Stimulated activated CD8-positive, alpha-beta memory T cell treated with anti-CD3 and anti-CD28 coated beads, Interleukin-4, amount 100 ng/mL, for 48 hours (primary cell): ENCODE measurements at places on chromosomes 3 and 15.

DNA sequence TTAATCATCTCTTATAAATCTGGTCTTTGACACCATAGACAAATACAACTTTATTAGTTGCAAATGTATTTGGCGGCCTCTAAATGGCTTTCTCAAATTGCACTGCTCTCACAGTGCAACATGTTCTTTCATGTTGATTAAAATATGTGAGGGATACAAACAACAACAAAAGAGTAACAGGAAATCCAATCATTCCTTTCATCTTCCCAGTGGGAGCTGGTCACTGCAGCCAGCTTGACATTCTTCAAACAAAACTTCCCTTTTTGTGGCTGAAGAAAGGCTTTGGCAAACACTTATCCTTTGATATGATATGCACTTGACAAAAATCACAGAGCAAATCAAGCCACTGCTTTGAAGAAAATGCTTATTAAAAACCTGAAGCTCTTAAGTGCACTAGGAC, 973.6 kb downstream of the EPHA3 start:
- DNase-seq = no peak

- DNase-seq = no peak
Observed at GRCh38 chr3:99633887-99634558, 4.4 kb upstream of the COL8A1 start.

- DNase-seq = no peak
Observed at GRCh38 chr15:82969353-82969752, 16.7 kb upstream of the RAMAC start.

GRCh38 chr3:52483081-52483480, 12.1 kb upstream of the STAB1 start:
- no peak for DNase-seq

GRCh38 chr15:70187331-70187730, 89.6 kb upstream of the TLE3 start:
- DNase-seq = no peak

GRCh38 chr15:48469681-48470080, 138.5 kb downstream of the DUT start:
- DNase-seq = no peak

DNA sequence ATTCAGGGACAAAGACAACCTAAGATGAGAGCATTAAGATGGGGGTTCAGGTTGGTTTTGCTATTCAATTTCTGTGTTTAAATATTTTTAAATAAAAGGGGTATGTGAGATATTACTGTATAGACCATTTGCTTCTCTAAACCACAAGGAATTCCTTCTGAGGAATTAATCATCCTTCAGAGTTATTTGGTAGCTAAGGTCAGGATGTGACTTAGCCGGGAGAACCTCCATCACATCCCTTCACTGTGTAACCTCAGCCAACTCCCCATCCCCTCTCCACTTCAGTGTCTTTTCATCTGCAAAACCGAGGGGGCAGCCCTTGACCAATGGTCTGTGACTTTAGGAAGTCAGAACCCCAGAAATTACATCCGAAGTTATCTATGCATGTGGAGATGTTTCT, 48.7 kb upstream of the SKOR1 start:
- no peak for DNase-seq

- no peak for DNase-seq
Observed at GRCh38 chr3:125006291-125006731, 49.5 kb downstream of the HEG1 start.

DNA sequence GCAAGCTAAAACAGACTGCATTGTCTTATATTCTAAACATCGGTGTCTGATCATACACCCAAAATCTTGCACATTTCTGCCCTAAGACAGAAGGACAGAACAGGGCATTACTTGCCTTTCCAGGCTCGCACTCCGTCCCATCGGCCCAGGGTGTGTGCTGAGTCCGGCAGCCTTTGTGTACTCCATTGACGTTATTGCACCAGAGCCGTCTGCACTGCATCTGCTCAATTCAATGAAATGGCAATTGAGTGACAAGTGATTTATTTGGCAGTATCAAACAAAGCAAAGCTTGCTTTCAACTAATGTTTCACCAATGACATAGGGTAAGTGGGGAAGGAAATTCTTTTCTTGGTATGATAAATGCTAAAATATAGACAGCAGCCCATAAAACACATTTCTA, 40.0 kb downstream of the ADAMTS9 start:
- DNase-seq = no peak

DNA sequence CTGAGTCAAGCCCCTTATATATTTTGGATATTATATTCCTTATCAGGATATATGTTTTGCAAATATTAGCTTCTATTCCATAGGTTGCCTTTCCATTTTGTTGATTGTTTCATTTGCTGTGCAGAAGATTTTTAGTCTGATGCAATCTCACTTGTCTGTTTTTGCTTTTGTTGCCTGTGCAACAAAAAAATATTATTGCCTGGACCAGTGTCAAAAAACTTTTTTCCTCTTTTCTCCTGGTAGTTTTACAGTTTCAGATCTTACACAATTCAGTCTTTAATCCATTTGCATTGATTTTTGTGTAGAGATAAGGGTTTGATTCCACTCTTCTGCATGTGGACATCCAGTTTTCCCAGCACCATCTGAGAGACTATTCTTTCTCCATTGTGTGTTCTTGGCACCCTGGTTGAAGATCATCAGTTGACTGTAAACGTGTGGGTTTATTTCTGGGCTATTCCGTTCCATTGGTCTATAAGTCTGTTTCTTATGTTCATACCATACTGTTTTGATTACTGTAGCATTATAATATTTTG, 228.9 kb upstream of the NR2E3 start:
- DNase-seq = no peak

DNA sequence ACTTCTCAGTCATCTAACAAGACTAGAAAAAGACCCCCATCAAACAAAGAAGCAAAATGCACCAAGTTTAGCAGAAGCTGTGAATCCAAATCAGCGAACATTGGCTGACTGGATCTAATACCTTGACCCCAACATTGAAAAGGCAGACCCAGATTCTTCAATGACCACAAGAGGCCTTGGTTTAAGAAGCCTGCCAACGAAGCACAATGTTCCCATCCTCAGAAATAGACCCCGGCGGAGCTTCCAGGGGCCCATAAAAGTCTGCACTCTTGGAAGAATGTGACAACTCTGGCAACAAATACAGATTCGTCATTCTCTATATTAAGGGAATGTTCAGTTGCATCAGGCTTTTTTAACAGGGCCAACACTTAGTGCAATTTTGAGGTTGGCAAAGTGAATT, 112.8 kb upstream of the BCL6 start:
- no peak for DNase-seq

DNA sequence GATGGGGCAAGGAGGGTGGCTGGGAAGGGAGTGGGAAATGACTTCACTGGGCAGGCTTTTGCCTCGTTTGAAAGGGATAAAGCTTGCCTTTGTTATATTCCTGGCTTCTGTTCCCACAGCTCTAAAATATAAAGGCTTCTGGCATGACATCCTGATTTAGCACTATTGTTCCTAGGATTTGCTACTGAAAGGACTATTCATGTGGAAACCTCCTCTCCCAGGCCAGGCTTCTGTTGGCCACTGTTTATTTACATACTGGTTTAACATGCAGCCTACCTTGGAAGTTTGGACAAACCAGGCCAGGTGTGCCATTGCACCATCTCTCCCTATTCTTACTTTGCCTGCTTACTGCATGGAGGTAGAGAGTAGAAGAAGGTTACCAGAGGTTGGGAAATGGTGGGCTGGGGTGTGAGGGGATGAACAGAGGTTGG, 2.4 kb upstream of the LMCD1 start:
- DNase-seq = no peak

GRCh38 chr3:22594990-22595389, 608.1 kb upstream of the UBE2E2 start:
- no peak for DNase-seq

DNA sequence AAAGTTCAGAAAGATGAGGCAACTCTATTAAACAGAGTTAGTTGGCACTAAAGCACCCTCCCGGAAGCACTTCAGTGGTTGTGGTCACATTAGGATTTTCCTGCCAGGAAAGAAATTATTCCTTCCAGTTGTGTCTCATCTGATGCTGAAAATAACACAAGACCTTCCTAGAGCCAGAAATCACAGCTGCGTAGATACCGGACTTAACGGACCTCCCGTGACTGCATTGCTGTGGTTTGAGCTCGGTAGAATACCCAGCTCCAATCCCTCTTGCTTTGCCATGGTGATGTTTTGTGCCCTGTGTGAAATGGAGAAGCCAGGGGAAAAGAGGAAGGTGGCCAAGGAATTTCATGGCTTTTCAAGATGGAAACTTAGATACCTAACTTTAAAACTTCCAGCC, 215.0 kb upstream of the IGF1R start:
- DNase-seq = no peak

GRCh38 chr15:37926136-37926535, 8.3 kb upstream of the TMCO5A start:
- DNase-seq = no peak

DNA sequence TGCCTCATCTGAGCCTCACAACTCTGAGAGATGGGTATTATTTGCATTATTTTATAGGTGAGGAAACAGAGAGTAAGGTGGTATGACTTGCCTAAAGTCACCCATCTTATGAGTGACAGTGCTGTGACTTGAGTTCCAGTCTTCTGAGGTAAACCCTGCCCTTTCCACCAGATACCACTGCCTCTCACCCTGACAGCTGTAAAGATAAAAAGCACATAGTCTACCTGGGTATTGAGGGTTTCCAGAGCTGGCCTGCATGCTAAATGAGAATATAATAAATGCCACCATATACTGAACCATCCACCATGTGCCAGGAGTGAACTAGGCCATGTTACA, 25.6 kb downstream of the RASGRP1 start:
- no peak for DNase-seq

DNA sequence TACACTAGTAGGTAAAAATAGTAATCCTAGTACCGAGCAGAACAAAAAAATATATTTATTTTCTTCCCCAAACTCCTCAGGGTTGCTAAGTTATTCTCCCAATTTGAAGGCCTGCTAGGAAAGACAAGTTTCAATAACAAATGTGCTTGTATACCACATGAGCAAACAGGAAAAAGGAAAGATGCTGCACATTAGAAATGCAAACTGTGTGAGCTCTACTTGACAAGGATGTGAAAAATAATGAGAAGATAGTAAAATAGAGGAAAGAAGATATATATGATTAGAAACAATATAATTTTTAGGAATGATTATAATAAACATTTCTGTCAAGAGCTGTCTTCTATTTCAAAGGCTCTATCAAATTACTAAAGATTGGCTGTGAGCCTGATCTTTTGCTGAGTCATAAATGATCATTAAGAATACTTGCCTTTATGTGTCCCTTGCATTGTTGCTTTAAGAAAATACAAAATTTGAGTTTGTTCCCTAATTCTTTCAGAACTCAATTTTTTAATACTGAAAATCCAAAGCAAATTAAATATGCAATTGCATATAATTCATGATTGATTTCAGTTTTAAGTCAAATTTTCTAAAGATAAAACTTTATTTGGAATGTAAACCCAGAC, 174.2 kb downstream of the NEK10 start:
- DNase-seq = no peak

DNA sequence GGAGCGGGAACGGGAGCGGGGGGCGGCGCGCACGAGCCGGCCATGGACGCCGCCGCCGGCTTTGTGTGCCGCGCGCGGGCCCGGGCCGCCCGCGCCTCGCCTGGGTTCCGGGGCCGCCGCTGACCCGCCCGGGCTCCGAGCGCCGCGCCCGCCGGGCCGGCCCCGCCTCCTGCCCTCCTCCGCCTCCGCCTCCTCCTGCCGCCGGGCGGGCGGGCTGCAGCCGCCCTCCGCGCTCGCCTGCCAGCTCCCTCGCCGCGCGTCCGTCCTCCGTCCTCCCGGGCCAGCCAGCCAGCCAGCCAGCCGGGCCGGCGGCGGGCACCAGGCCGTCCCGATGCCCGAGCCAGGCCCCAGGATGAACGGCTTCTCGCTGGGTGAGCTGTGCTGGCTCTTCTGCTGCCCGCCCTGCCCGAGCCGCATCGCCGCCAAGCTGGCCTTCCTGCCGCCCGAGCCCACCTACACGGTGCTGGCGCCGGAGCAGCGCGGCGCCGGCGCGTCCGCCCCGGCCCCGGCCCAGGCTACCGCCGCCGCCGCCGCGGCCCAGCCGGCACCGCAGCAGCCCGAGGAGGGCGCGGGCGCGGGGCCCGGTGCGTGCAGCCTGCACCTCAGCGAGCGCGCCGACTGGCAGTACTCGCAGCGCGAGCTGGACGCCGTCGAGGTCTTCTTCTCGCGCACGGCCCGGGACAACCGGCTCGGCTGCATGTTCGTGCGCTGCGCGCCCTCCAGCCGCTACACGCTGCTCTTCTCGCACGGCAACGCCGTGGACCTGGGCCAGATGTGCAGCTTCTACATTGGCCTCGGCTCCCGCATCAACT, at the start of gene ABHD17C:
ABHD17C (plus strand) TSS at position 212 of the 812 bp plus-strand sequence; CDS start at position 332, 120 bp downstream.
- DNase-seq = peak; percentile 58

- no peak for DNase-seq
Observed at GRCh38 chr3:108602249-108602934, 12.9 kb downstream of the DZIP3 start.

GRCh38 chr3:10280177-10280529, 12.6 kb downstream of the GHRL start:
- no peak for DNase-seq

DNA sequence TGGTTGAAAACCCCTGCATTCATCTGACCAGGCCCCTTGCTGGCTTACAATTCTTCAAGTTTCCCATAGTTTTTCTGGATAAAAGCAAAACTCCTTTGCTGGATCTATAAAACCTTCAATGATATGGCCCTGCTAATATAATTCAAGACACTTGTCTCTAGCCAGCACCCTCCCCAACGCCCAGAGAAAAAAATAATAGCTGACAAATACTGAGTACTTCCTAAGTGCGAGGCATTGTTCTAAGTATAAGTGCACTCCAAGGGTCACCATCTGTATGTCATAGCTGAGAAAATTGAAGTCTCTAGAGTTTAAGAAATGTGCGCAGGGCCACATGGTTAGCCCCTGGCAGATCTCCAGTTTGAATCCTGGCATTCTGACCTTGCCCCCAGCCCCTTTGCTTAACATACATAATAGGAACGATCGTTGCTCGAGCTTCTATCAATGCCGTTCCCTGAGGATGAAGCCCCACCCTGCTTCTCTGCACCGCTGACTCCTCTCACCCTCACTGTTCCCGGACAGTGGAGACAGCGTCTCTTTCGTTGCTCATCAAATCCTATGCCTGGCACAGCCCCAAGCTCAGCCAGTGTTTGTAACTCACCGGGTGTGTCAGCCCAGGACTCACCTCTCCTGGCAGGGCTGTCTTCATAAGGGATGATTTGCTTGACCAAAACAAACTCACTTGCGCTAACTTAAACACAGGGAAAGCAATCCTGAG, 377.1 kb upstream of the PROK2 start:
- DNase-seq = no peak

DNA sequence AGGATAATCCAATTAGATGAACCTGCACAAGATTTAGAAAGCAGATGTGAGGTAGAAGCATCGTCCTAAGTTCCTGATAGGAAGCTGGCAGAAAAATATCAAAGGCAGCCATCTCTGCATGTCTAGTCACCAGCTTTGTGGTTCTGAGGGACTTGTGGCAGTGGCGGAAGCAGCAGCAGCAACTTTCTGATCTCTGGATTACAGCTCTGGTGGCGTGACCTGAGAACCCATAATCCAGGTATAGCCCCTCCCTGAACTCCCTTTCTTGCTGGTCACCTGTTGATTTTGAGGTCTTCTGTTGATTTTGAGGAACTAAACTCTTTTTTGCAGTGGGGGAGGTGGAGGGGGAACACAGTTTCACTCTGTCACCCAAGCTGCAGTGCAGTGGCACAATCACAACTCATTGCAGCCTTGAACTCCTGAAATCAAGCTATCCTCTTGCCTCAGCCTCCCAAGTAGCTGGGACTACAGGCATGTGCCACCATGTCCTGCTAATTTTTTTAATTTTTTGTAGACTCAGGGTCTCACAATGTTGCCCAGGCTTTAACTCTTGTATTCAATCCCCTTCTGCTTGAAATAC, 7.9 kb downstream of the FSIP1 start:
- peak; percentile 40 for DNase-seq

GRCh38 chr3:59970376-59970775, 920.6 kb upstream of the CFAP20DC start:
- no peak for DNase-seq
